H4 (cell line): ENCODE measurements at places on chromosomes 7 and 10.

- no peak for DNase-seq
Observed at GRCh38 chr10:4138146-4138721, 353.2 kb upstream of the KLF6 start.

DNA sequence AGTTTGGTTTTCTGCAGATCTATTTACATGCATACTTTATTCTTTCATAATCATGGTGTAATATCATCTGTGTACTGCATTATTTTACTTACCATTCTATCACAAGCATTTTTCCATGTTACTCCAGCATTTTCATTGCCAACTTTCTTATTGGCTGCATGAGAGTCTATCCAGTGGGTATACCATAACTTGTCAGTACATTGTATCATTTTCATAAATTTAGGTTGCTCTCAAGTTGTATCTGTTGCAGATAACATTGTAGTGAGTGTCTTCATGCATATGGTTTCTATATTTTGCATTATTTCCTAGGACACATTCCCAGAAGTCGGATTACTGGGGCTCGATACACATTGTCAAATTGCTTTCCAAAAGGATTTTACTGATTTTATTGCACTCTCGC is 87.2 kb upstream of the INSYN2A start:
- DNase-seq: no peak

DNA sequence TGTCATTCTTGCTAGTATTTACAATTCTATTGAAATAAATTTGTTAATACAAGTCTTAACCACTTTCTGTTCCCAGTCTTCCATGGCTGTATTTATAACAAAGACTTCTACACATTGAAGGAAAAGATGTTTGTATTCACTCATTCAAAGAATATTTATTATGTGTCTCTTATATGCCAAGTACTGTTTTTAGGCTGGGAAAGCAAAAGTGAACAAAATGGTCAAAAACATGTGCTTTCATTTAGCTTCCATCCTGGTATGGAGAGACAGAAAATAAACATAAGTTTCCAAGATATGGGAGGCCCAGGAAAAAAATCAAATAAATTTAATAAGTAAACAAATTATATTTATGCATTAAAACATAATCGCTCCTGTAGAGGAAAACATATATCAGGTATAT is 22.9 kb downstream of the CPED1 start:
- DNase-seq: no peak

DNA sequence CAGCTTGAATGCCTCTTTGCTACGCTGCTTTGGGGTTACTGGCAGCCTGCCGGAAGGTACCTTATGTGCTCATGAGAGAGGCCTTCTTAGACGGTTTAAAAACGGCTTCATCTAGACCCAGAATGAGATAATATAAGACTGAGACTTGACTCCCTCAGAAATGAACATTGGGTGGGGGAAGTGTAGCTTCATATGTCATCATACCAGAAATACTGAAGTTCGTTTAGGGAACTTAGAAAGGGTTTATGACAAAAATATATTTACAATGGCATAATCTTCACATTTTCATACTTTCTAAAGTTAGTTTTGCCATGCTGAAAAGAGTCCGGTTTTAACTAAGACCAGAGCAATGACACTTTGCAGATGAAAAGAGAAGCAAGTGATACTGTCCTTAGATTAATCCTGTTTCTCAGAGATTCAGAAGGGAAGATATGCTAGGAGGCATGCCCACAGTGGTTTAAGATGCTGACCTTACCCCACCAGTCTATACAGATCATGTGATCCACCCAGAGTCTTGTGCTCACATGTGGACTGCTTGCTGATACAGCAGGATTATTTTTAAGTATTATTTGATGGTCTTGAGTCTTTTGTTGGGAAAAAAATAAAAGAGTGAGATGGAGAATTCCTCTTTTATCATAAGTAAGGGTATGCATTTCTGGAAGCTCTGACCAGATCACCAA is 40.8 kb upstream of the HGF start:
- no peak for DNase-seq

DNA sequence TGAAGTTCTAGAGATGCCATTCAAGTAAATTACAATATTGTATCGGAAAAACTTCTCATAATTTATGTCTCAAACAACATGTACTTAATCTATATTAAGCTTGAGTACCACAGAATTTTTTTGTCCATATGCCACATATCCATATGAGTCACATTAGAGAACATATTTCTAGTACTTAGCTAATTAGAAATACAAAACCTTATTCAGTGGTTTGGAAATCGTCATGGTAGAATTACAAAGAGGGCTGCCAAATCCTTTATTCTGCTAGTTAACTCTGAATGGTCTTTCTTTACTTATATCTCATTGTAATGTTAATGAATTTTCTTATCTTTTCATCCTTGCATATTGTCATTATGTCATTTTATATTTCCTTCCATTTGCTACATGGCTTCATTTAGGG is 9.0 kb upstream of the VIM start:
- no peak for DNase-seq

DNA sequence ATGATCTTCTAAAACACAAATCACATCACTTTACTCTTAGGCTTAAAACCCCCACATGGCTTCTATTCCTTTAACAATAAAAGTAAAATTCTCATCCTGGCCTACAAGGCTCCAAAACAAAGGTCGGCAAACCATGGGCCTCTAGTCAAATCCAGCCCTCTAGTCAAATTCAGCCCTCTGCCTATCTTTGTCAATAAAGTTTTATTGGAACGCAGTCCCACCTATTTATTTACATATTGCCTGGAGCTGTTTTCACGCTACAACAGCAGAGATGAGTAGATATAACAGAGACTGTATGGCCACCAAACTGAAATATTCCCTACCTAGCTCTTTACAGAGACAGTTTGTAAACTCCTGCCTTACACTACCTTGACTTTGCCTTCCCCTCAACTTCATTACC is 178.8 kb downstream of the PTPN20 start:
- DNase-seq: no peak

GRCh38 chr10:97255512-97256293 is 36.7 kb downstream of the ARHGAP19 start:
- no peak for DNase-seq

DNA sequence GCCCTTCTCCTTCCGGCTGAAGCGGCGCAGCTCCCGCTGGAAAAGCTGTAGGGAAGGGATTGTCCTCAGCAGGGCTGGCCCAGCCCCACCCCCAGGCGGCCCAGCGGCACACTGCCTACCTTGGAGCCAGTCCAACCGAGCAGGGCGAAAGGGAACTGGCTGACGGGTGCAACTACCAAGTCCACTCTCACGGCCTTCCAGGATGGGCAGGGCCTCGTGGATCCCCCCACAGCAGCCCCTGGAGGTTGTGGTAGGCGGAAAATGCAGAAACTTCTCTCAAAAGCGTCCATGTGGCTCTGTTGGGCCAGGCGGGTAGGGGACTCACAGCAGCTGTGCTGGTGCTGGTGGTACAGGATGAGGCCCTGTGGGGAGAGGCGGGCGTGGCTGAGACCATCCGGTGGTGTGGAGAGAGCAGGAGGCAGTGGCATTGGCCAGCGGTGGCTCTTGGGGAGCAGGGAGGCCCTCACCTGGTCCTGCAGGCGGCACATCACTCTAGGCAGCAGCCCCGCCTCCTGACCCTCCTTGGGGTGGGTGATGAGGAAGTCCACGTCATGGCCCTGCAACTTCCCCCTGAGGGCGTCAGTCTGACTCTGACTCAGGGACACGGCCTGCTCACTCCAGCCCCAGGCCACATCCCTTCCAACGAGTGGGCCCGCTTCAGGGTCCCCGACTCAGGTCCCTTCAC is 8.4 kb upstream of the PGAM2 start:
- no peak for DNase-seq

- no peak for DNase-seq
Observed at GRCh38 chr7:82005056-82005455, 235.2 kb upstream of the HGF start.

GRCh38 chr7:20172736-20173334 is 44.3 kb downstream of the MACC1 start:
- peak; percentile 92 for DNase-seq

DNA sequence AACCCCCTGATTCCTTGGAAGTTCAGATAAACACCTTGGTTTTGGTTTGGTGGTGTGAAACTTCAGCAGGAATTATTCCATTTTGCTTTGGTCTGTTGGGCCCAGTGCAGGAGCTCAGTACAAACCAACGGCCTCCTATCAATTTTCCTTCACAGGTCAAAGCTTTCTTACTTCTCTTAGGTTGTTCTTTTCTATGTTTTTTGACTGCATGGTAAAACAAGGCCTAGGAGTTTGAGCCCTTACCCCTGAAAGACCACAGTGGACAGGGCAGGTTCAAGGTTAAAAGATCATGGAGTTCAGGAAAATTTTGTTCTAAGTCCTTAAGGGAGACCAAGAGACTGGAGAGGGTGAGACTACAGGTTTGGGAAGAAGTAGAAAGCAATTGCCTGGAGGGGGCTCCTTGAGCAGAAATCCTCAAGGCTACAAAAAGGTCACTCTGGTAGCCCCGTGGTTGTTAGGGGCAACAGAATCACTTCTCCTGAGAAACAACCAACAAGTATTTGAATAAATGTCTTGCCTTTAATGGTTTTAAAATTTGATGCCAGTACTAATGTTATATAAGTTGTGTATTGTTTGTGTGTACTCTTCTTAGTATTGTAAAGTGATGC is 40.9 kb upstream of the FHIP2A start:
- no peak for DNase-seq

GRCh38 chr7:36514289-36515243 is 124.9 kb downstream of the ANLN start:
- no peak for DNase-seq

GRCh38 chr10:70357565-70357964 is 24.9 kb downstream of the LRRC20 start:
- DNase-seq: peak; percentile 56

DNA sequence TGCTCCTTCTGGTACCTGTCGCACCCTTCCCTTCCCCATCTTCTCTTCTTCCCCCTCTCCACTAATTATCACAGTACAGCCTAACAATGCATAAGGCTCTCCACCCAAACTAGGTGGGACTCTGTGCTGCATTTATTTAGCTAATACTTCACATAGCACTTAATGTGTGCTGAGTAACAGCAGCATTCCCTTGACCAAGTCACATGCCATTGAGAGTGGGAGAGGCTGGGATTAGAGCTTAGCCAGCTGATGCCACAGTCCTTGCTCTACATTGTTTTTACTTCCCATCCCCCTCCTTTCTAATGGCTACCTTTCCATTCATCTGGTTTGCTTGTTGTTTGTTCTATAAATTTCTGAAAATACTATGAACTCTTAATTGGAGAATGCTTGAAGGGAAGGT is 426.9 kb downstream of the LRMDA start:
- no peak for DNase-seq

DNA sequence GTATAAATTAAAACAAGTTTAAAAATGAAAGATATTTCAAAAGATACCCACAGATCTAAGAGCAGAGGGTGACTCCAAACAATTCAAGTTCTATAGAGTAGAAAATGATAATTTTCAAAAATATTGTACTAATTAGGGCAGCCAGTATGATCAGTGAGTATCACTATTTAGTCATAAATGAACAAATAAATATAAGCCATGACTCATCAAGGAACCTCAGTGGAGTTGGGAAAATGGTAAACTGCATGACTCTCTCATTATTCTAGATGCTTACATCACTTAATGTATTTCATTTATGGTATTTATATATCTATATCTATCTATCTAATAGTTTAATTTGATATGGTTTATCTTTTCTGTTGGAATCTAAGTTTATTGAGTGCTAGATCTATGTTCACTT is 94.3 kb downstream of the THSD7A start:
- DNase-seq: no peak
